ENCODE measurements at places on chromosomes 3 and 15.

- no peak for DNase-seq
Measured at GRCh38 chr3:50479523-50479922, 23.9 kb downstream of the CACNA2D2 start.

- DNase-seq = no peak
Measured at GRCh38 chr3:133248389-133248788, 151.5 kb upstream of the BFSP2 start.

DNA sequence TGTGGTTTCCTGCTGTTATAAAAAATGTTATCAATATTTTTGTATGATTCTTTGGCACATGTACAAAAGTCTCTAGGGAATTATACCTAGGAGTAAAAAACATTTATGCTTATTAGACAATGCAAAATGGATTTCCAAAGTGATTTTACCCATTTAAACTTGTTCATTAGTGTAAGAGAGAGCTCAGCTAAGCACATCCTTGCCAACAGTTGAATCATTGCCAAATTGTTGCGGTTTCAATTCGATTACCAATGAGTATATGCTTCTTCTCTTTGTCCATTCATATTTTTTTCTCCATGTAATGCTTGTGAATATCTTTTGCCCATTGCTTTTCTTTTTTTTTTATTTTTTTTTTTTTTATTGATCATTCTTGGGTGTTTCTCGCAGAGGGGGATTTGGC lies 17.2 kb downstream of the CASR start:
- peak; percentile 96 for DNase-seq

DNA sequence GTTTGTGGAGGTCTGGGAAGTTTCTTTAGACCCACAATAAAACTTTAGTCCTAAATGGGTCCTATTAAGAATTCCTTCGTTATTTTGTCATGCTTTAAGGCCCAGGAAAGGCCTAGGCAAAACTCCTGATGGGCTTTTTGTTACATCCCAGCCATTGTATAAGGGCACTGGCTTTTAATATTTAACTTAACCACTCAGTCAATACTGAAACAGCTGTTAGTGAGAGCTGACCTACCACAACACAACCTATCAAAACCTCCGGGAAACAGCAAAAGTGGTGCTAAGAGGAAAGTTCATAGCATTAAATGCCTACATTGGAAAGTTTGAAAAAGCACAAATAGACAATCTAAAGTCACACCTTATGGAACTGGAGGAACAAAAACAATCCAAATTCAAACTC lies 39.6 kb downstream of the ALCAM start:
- no peak for DNase-seq

DNA sequence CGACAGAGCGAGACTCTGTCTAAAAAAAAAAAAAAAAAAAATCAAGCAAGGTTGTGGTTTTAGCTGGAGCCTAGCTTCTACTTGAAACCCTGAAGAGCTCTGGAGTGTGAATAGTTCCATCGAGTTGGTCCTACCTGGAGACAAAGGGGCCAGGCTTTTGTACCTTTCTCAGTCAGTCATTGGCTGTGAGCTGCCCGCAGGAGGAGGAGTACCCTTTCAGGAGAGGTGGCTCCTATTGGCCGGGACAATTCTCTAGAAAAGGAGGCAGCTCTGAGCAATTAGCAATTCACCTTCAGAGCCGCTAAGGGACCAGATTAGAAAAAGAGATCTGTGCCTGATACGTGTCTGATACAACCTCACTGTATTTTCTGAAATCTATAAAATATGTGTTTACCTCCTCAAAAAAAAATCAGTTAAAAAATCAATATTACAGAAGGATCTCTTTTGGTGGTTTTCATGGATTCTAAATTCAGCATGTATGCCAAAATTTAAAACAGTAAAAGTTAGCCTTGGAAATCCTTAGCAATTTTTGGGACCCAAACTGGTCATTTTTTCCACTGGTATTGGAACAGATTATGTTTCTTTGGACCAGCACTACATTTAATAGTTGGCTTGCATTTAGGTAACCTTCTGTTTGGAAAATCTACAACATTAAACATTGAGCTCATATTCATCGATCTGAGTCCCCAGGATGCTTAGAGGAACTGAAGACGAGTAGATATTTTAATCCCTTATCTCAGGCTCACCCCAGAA lies 29.7 kb upstream of the PDCD6IP start:
- DNase-seq = no peak

- DNase-seq = peak; percentile 37
Measured at GRCh38 chr3:49906073-49906743, 2.5 kb upstream of the MST1R start.

GRCh38 chr15:62128916-62129315 lies 36.2 kb downstream of the C2CD4B start:
- DNase-seq = no peak

- DNase-seq = no peak
Measured at GRCh38 chr3:59300733-59301132, 250.9 kb upstream of the CFAP20DC start.

DNA sequence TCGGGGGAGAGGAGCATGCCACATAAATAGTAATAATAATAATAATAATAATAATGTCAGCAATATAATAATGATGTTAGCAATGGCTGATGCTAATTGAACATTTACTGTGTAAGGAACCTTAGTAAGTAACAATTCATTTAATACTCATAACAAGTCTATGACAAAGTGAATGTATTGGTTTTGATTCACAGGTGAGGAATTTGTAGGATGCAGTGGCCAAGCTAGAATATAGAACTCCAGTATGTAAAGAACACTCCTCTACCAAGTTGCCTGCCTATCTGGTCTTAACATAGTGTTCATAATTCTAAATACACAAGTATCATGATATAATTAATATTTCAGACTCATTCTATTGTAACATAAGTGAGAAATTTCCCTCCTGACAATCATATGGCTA lies 1016.5 kb downstream of the ROBO1 start:
- no peak for DNase-seq

DNA sequence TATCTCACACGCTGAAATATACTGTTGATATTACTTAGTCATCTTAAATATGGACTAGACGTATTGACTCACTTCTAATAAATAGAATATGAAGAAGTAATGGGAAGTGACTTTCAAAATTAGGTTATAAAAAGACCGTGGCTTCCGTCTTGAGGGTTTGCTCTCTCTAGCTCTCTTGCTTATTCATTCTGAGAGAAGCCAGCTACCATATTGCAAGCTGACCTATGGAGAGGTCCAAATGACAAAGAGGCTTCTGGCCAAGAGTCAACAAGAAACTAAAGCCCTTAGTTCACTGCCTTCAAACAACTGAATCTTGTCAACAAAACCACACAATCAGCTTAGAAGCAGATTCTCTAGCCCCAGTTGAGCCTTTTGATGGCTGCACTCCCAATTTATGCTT lies 46.1 kb downstream of the SLC9C1 start:
- no peak for DNase-seq

DNA sequence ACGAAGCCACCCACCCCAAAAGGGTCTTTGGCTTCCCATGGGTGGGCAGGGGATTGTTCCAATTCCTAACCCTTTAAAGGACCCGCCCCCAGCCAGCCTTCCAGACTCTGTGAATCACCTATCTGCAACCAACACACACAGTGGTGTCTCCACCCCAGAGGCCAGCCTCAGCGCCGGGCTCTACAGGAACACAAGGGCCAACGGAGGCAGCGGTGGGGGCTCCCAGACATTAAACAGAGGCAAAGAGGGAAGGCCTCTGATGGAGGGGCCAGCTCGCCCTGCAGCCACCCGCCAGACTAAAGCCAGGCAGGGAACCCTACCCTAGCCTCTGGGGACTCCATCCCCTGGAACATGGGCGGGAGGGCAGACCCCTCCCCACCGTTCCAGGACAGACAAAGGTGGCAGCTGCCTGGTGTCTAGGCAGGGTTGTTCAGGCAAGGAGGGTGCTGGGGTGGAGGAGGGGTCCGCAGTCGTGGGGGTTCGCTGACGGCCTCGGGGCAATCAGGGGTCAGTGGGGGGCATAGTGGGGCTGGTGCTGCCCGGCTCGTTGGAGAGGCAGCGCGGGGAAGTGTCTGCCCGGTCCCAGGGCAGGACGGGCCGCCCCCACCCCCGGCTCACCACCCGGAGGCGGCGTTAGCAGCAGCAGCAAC lies 448 bp downstream of the SHISA5 start:
- DNase-seq = no peak

DNA sequence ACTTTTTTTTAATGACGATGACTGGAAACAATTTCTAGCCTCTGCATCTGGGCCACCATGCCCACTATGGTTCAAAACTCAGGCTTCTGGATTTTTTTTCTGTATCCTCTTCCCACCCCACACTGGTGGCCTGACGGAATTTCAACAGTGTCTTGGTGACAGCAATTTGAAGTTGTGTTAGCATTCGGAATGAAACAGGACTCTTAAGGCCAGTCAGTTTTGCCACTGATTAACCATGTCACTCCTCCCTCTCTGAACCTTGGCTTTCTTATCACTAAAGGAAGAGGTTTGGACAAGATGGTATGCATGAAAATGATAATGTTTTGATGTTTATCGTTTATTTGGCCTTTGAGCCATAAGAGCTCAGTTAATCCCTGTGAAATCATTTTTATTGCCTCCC lies 41.6 kb upstream of the BDH1 start:
- no peak for DNase-seq

GRCh38 chr15:90191344-90191687 lies 9.8 kb upstream of the SEMA4B start:
- no peak for DNase-seq

- no peak for DNase-seq
Measured at GRCh38 chr15:50355980-50356379, 982 bp upstream of the GABPB1 start.

DNA sequence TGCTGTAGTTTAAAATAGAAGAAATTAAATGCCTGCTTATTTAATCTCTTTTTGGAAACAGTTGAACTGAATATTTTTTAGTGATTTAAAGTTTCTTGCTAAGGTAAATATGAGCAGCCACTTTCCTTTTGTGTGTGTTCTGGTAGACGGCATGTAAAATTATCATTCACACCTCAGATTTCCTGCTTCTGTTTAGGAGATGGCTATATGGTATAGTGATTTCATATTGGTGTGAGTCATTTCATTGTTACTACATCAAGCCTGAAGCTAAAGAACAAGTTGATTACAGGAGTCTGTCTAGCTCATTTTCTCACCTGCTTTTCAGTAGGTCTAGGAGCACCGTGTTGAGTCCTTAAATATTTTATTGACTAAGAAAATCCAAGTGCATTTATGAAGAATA lies 2.2 kb downstream of the LRCH3 start:
- DNase-seq = peak; percentile 12

DNA sequence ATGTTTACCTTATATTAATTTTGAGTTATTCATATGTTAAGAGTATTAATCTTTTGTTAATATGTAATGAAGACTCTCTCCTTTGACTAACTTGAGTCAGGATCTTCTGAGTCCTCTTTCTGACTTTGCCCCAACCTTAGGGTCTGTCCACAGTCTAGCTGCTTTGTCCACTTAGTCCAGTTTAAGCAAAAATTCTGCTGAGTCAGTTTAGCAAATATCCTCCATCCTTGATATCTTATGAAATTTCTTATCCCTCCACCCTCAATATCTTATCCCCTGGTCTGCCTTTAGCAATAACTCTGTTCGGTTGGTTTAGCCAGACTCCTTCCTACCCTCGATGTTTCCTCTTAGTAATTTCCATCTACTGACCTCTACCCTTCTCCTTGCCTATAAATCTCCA lies 91.7 kb downstream of the DIPK2A start:
- no peak for DNase-seq

DNA sequence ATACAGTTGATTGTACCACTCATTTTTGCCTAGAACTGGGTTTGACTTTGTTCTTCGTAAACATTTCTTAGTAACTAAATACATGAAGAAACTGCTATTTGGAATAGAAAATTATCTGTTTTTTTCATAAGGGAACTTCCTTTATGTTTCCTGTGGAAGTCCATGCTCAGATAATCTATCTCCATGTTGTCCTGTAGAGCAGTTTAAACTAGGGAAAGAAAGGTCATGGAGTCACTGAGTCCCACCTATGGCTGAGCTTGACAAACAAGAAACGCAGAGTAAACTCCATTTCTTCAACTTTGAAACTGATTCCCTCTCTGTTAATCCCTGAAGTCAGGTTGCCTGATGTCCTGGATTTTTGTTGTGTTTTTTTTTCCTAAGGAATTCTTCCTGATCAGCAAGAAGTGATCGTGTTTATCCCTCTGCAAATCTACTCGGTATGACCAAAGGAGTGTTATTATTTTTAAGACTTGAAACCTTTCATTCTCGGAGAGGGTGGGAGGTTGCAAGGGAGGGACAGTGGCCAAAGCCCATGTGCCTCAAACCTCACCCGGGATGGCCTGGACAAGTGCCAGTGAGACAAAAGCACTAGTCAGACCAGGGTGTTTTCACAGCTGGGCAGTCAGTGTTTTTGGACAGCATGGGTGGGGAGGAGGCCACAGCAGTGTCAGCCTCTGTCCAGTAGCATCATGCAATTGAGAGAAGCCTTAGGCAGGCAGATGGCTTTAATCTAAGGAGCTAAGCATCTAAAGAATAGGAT lies 129.8 kb upstream of the PHLDB2 start:
- no peak for DNase-seq

DNA sequence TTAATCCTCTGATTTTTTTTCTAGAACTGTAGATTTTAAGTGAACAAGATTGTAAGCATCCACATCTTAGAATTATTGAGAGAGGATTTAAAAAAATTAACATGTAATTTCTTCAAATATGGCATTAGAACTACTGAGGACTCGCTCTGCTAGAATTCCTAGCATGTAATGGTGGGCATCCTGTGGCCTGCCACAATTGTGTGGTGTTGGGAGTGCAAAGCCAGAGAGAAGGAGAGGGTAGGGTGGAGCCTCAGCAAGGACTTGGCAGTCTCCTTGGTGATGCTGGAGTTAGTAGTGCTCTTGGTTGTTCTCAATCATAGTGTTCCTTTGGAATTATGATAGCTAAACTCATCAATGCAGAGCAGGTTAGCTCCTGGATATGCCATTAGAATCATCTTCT lies 443.9 kb upstream of the TBL1XR1 start:
- no peak for DNase-seq

DNA sequence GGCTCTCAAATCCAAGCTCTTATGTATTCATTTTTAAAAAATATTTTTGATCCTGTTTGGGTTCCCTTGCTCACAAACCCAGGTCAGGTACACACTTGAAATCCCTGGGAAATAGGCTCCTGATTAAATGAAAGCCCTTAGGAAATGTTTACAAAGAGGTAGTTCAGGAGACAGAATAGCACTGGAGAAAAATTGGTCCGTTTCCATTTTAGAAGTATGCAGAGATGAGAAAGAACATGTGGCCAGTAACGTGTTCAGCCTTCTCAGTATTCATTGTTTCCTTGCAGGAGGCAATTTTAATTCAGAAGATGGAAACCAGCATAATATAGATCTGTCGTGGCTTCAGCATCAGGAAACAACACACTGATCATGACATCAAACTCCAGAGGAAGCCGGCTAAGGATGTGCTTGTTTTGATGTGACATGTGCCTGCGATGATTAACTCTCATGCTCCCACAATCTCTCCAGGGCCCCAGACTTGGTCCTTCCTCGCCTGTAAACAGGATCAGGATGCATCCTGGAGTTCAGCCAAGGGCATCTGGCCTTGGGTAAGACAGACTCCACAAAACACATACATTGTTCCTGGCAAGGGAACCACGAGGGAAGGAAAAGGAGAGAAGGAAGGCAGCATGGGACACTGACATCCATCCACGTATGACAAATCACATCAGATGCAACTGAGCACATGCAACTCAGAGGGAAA lies 350.5 kb upstream of the THBS1 start:
- DNase-seq = no peak

All from DMS79 treated with DMSO at 0.1 percent for 48 hours (cell line).